T-cell (primary cell): ENCODE measurements at places on chromosomes 7 and 10. TPM values are rescaled to one million over a fixed set of nuclear protein-coding genes. Genes with fewer than 3 reads are reported as not detected.

The PDIA4 gene
- 68.4 TPM for total RNA-seq

The DOCK1 gene
- 0.28 TPM for total RNA-seq

The ABHD11 gene
- total RNA-seq, result 24.3 TPM

The STAMBPL1 gene
- total RNA-seq, result 27.5 TPM

The KIF11 gene
- 1.2 TPM for total RNA-seq

The TMEM209 gene
- total RNA-seq, result 27.5 TPM

The LIPF gene
- not detected for total RNA-seq

The HOXA7 gene
- total RNA-seq, result not detected

The ZNF655 gene
- 163 TPM for total RNA-seq

GRCh38 chr7:151273651-151274390 lies 25.3 kb upstream of the SMARCD3 start:
- H3K27me3 ChIP-seq, result no peaks in the 10 kb centered on the region
- H3K4me1 ChIP-seq, result peaks cover 40% of the 10 kb centered on the region
- H3K36me3 ChIP-seq, result no peaks in the 10 kb centered on the region
- no peak for DNase-seq
- no peak overlapping the region for H3K27ac ChIP-seq

GRCh38 chr10:88165849-88166271 lies 302.4 kb downstream of the PTEN start:
- no peak overlapping the region for H3K4me3 ChIP-seq
- DNase-seq, result no peak
- peaks cover 2% of the 10 kb centered on the region for H3K4me1 ChIP-seq

DNA sequence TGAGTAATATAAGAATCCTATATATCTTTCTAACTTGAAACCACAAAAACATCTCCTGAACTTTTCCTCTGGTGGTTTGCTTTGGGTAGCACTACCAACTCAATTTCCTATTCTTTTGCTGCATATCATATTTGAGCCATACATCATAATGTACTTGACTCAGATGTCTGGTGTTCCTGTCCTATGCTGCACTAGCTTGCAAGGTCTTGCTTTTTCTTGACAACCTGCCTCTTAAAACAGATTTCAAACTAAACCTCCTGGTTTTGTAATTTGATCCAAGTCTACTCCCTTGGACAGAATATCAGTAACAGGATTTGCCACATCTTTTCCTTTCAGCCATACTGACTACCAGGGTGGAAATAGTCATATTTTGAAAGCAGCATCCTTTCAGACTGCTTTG lies 520.3 kb upstream of the LRRTM3 start:
- H3K4me3 ChIP-seq, result no peak overlapping the region
- no peaks in the 10 kb centered on the region for H3K4me1 ChIP-seq
- no peaks in the 10 kb centered on the region for H3K36me3 ChIP-seq

DNA sequence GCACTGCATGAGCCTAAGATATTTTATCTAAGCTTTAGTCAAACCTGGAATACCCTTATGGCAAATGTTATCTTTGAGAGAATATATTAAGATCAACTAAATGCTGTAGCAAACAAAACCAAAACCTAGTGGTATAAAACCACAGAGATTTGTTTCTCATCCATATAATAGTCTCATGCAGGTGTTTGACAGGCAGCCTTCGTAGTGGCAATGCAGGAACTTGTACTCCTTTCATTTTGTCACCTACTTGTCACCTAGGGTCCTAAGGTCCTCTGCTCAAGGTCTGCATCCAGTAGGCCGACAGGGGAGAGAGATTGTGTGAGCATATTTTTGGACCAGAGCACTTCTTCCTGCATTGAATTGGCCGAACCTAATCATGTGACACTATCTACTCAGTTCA lies 352.6 kb downstream of the GPR37 start:
- H3K4me1 ChIP-seq, result no peaks in the 10 kb centered on the region
- H3K4me3 ChIP-seq, result no peak overlapping the region
- H3K27ac ChIP-seq, result no peak overlapping the region
- H3K27me3 ChIP-seq, result no peaks in the 10 kb centered on the region
- no peaks in the 10 kb centered on the region for H3K36me3 ChIP-seq

GRCh38 chr7:146053492-146053891 lies 63.1 kb upstream of the CNTNAP2 start:
- no peak for DNase-seq
- H3K4me3 ChIP-seq, result no peak overlapping the region
- H3K36me3 ChIP-seq, result no peaks in the 10 kb centered on the region
- H3K27ac ChIP-seq, result no peak overlapping the region
- H3K27me3 ChIP-seq, result no peaks in the 10 kb centered on the region

DNA sequence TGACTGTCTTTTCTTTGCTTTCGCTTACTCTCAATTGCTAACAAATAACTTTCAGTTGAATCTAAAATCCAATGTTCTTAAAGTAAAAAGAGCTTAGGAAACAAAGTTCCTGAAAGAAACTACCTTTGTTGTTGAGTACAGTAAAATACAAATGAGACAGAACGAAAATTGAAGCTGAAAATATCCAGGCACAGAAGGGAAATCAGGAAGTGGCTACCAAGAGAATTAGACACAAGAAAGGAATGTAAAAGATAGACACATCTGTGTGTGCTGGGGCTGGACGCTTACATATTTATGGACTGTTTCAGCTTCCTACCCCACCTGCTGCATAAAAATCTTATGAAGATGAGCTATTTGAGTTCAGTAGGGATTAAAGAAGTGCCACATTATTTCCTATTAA lies 161.7 kb upstream of the PLXDC2 start:
- no peaks in the 10 kb centered on the region for H3K4me1 ChIP-seq
- no peaks in the 10 kb centered on the region for H3K36me3 ChIP-seq
- H3K27me3 ChIP-seq, result no peaks in the 10 kb centered on the region
- DNase-seq, result no peak
- no peak overlapping the region for H3K27ac ChIP-seq
- H3K4me3 ChIP-seq, result no peak overlapping the region

DNA sequence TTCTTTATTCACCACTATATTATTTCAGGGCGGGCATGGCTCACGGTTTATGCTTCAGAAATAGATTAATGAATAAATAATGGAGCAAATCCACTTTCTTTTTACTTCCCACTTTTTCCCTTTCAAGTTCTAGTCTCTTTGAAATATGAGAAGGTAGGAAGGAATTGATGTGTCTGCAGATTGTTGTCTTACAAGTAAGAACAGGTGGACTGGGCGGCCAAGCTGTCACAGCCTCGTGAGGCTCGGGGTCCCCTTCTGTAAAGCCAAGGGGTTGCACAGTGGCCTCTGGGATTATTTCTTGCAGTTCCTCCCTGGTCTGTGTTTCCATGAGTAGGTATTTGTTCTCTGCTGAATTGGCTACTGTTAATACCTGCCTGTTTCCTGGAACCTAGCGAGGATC lies 11.2 kb downstream of the VWA2 start:
- H3K27ac ChIP-seq, result no peak overlapping the region
- H3K36me3 ChIP-seq, result no peaks in the 10 kb centered on the region
- no peaks in the 10 kb centered on the region for H3K4me1 ChIP-seq

DNA sequence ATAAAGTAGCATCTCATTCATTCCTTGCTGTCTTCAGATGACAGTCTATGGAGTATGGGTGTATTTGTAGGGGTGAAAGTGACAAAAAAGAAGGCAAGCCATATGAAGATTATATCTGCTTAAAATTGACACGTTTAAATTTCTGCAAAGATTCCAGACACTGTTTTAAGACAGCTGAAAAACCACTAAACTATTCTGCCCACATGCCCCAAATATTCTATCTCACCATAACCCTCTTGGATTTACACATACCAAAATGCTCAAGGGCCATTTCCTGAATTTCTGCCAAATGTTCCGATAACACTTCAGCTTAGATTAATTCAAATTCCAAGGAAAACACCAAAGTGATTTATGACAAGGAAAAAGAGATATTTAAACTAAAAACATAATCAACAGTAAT lies 99.9 kb upstream of the IL6 start:
- H3K4me1 ChIP-seq, result no peaks in the 10 kb centered on the region
- H3K4me3 ChIP-seq, result no peak overlapping the region
- DNase-seq, result no peak
- H3K36me3 ChIP-seq, result no peaks in the 10 kb centered on the region
- H3K27me3 ChIP-seq, result no peaks in the 10 kb centered on the region

DNA sequence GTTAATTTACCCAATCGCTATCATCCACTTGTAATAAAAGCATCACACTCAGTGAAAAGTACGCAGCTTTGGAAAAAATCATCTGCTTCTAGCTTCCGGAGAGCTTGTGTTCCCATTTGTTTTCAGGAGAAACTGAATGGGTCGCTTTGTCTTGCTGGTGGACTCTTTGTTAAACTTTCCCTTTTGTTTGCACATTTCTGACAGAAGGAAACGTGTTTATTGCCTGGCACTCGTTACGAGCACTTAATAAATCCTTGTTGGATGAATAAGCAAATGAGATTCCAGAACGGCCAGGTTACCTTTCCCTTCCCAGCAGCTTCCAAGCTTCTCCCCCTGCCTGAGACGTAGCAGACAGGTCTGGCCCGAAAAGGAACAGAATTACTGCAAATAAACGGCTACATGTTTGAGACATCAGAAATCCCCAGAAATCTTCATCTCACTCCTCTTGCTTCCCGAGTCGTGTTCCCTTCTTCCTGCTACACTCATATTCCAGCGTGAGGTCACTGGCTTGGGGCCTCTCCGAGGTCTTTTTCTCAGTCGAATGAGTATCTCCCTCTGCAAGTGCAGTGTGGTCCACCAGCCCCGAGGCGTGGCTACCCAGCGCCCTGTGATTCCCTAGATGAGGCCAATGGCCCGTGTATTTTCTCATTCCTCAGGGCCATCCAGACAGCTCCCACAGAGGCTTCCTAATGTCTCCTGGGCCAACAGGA lies 167.2 kb downstream of the FRMD4A start:
- no peak overlapping the region for H3K27ac ChIP-seq
- no peak overlapping the region for H3K4me3 ChIP-seq
- no peaks in the 10 kb centered on the region for H3K36me3 ChIP-seq
- peaks cover 2% of the 10 kb centered on the region for H3K27me3 ChIP-seq

- H3K4me3 ChIP-seq, result no peak overlapping the region
- H3K27me3 ChIP-seq, result peaks cover 5% of the 10 kb centered on the region
- H3K4me1 ChIP-seq, result no peaks in the 10 kb centered on the region
- DNase-seq, result no peak
Observed at GRCh38 chr10:75925999-75926398, 494.6 kb downstream of the LRMDA start.

GRCh38 chr7:157904211-157904865 lies 567.5 kb downstream of the DNAJB6 start:
- H3K4me1 ChIP-seq, result no peaks in the 10 kb centered on the region
- no peaks in the 10 kb centered on the region for H3K27me3 ChIP-seq
- H3K36me3 ChIP-seq, result no peaks in the 10 kb centered on the region
- no peak overlapping the region for H3K4me3 ChIP-seq
- no peak overlapping the region for H3K27ac ChIP-seq
- no peak for DNase-seq

GRCh38 chr10:135601-136464 lies 578 bp downstream of the ZMYND11 start:
- H3K27me3 ChIP-seq, result no peaks in the 10 kb centered on the region
- peak; percentile 43 for DNase-seq
- H3K4me3 ChIP-seq, result peak overlapping the region; percentile 96
- peak overlapping the region; percentile 83 for H3K27ac ChIP-seq

DNA sequence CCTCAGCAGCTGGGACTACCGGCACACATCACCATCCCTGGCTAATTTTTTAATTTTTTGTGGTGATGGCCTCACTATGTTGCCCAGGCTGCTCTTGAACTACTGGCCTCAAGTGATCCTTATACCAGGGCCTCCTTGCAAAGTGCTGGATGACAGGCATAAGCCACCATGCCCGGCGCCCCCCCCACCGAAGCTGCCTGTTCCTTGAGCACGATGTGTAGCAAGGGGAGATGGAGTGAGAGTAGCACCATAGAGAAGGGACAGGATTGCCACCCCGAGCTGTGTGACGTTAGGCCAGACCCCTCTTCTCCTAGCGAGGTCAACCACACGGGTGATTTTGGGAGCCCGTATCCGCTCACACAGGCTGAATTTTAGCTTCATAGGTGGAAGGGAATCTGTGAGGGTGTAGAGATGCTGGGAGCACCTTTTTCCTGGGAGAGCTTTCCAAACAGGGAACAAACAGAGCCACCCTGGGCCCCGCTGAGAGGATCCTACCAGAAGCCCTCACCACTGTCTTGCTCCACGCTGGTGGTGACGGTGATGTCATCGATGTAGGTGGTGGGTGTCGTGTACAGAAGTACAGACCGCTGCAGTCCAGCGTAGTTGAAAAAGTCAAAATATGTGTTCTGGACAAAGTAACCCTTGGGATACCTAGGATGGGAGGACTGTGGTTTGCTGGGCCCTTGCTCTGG lies 3.0 kb downstream of the GUSB start:
- H3K27ac ChIP-seq, result no peak overlapping the region
- H3K36me3 ChIP-seq, result peaks cover 29% of the 10 kb centered on the region
- no peaks in the 10 kb centered on the region for H3K27me3 ChIP-seq
- DNase-seq, result no peak
- peaks cover 8% of the 10 kb centered on the region for H3K4me1 ChIP-seq
- no peak overlapping the region for H3K4me3 ChIP-seq

DNA sequence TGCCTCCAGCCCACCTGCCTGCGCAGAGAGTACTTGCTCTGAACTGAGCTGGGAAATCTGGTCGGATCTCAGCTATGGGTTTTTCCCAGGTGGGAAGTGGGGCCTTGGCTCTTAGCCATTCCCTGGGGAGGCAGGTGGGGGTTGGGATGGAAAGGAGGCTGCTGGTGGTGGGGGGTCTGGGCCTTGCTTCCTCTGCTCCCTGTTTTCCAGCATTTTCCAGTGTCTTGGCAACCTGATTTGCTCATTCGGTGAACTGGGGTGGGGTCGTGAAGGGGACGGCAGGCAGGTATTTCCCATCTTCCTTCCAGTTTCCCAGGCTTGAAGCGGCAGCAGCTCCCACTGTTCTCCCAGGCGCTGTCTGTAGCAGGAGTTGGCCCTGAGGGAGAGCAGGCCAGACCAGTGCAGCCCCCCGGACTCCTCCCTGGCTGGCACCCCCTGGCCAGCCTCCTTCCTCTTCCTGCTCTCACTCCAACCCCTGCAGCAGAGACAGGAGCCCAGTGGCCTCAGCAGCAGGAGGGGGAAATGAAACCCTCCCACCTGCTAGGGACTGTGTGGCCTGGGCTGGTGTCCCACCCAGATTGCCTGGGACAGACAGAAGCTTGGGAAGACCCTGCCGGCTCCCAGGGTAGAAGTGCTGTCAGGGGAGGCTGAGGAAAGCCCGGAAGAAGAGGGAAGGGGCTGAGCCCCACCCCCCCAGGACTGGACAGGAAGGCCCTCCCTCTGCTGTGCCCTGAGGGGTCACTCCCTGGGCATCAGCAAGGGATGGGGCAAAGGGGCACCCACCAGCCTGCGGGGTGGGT lies 6.6 kb downstream of the TRIM8 start:
- peak overlapping the region; percentile 60 for H3K27ac ChIP-seq
- H3K4me1 ChIP-seq, result peaks cover 91% of the 10 kb centered on the region
- DNase-seq, result no peak
- H3K36me3 ChIP-seq, result peaks cover 5% of the 10 kb centered on the region
- H3K4me3 ChIP-seq, result no peak overlapping the region

DNA sequence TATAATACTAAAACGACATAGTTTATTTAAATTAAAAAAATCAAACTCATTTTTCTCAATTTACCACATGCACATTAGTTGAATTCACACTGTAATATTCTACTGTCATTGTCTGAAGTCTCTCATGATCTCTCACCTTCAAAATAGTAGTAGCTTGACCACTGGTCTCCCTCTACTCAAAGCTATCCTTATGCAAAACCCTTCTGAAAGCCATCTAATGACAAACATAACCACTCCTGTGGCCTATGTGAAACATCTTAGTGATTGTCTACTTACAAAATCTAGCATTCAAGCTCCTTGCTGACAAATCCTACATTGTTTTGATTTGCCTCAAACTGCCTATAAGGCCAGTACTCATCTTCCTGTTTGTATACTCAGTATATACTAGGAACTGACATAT lies 606.0 kb upstream of the GHITM start:
- H3K4me3 ChIP-seq, result no peak overlapping the region
- no peaks in the 10 kb centered on the region for H3K36me3 ChIP-seq
- DNase-seq, result no peak
- no peaks in the 10 kb centered on the region for H3K27me3 ChIP-seq
- H3K27ac ChIP-seq, result no peak overlapping the region
